ENCODE measurements at places on chromosomes 2 and 18.

- DNase-seq = no peak
These were observed 82.4 kb upstream of the COL5A2 start for GRCh38 chr2:189261916-189262315.

- DNase-seq = no peak
These were observed 59.9 kb downstream of the SUMO1 start for GRCh38 chr2:202178346-202178958.

DNA sequence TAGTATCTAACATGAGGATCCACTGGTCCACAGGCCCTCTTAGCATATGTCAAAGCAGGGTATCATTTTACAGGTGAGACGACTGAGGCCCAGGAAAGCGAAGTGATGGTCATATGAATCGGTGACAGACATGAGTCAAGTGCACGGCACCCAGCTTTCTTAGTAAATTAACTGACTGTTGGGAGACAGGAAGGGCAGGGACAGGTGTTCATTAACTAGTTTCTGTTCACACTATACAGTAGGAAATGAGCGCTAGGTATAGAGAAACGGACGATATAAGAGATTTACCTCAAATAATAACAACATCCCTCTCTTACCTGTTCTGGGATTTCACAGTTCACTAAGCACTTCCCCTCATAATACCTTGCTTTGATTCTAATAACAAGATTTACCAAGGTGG is 1.7 kb upstream of the SMARCAL1 start:
- DNase-seq = no peak

DNA sequence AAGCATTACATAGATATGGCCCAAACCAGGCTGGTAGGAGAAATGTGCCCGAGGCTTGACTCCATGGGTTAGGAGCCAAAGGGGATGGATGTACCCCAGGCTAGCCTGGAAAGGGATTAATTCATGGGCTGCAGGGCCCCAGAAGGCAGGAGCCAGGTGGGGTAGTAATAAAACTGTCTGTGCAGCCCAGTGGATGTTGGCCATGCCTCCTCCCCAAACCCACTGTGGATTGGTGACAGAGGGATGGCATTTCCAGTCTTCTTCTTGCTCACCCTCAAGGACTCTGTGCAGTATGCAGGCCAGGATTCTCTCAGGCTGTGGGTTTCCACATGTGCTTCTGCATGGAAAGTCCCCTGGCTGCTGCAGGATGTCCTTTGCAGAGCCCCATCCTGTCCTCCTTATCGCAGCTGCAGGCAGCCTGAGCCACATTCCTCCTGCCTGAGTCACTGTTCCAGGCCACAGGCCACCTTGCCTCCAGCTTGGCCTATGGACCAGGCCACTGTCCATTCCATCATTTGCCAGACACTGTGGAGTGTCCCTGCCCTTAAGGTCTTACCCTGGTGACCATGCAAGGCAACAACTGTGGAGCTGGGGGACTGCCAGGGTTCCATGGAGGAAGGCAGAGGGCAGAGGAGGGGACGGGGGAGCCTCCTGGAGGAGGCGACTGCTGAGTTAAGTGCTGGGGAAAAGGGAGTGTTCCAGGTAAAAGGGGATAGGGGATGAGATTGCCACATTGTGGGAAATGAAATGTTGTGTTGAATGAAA is 38.9 kb downstream of the INO80C start:
- peak; percentile 61 for DNase-seq

- no peak for DNase-seq
These were observed 207.9 kb upstream of the RAB6C start for GRCh38 chr2:129771418-129772189.

DNA sequence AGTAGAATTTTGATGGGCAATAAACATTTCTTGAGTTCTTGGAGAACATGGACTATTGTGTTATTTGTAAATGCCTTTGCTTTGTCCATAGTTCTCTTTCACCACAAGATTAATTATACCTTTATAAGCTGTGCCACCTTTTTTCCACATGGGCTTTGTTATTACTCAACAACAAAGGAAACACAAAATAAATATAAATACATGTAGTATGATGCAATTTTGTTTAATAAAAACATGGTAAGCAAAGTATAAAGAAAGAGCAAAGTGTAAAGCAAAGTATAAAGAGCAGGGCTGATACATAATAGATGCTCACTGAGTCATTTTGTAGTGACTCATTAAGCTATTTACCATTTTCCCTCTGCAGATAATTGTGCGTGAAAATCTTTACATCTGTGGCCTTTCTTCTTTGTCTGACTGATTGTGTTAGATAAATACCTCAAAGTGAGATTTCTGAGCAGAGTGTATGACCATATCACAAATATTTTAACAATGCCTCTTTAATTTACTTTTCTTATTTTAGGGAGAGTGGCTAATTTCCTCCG is 80.9 kb downstream of the CERS6 start:
- DNase-seq = no peak

DNA sequence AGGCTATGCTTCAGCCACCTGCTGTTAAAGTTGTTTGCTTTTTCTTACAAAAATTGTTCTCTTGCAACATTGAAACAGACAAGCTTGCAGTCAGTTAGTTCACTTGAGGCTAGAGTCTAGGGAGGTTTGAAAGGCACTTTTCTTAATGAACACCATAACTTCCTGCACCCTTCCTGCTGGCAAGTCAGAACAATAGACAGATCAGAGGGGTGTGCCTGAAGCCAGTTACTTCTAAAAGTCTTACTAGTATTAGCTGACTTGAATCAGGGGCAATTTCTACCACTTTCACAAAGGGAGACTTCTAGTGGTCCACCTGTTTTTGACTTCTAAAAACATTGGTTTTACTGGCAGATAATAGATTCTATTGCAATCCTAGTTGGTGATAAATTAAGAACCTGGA is 367.4 kb upstream of the CDH20 start:
- no peak for DNase-seq

- DNase-seq = no peak
These were observed 116.7 kb upstream of the MGAT5 start for GRCh38 chr2:134137182-134137611.

DNA sequence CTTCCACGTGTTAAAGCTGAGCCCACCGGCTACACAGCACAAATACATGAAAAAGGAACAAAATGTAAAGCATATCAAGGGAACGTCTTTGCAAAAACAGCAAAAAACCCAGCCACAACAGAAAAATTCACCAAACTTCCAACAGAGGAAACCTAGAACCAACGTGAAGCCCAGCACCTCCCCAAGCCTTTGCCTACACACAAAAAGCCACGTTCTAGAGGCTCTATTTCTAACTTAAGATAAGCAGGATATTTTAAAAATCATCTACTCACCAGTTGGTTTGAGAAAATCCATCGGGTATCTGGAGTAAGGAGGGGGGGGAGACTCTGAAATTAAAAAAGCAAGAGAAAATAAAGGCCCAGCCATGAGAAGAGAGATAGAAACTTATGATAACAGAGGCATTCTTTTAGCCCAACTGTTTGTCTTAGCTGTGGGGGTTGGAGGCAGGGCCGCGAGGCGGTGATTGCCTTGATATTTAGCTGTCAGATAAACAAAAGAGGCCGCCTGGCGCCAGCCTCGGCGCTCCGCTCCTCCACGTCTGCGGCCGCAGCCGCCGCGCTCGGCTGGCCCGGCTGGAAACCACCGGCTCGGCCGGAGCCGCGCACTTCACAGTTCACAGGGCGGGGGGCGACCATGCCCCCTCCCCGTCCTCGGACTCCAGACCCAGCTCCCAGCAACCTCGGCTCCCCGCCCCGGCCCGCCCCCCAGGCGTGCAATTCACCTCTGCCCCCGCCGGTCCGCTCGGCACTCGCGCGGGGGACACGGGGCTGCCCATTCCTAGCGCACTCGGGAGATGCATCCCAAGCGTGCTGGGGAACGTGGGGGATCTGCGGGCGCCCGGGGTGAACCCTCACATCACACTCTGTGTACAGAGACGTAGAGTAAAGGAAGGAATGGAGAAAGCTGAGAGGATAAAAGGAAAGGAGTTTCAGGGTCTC is 2.4 kb downstream of the SMAD7 start:
- DNase-seq = no peak
